ENCODE measurements at places on chromosomes 7 and 10. TPM values are rescaled to one million over a fixed set of nuclear protein-coding genes. Genes with fewer than 3 reads are reported as not detected.

ANKRD7 gene
- total RNA-seq, result 0.84 TPM

PIP4K2A gene
- 52.4 TPM for total RNA-seq

- no peaks in the 10 kb centered on the region for H3K36me3 ChIP-seq
- no peak overlapping the region for H3K27ac ChIP-seq
- H3K4me1 ChIP-seq, result peaks cover 12% of the 10 kb centered on the region
- H3K27me3 ChIP-seq, result no peaks in the 10 kb centered on the region
- no peak for DNase-seq
Measured at GRCh38 chr10:119138346-119139306, 26.9 kb downstream of the SFXN4 start.

DNA sequence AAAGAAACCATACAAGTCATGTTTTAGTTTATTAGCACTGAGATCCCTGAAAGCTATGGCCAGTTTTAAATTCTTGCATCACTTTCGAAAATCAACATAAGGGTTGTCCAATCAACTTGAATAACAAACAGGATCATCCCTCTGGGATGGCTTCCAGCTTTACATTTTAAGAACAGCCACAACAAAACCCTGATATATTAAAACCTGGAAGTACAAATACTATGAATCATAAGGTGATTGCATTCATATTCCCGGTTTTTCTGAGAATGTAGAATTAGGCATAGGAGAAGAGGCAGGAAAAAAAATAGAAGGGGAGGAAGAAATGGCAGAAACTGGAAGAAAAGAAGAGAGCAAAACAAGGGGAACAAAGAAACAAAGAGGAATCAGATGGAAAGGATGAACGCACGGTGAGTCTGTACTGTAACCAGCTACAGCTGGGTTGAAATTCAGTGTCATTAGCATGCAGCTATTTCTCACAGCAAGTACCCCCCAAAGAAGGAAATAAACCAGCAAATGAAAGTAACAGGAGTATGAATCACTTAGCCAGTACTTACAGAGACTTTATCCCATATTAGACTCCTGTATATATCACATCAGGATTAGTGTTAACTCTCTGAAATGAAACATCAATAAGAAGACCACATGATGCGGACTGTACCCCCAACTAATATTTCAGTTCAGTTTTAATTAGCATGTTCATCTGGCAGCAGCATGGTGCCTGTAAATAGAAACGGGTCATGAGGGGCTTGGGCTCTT is 301.3 kb downstream of the RNLS start:
- H3K27ac ChIP-seq, result no peak overlapping the region
- H3K36me3 ChIP-seq, result no peaks in the 10 kb centered on the region
- H3K4me3 ChIP-seq, result no peak overlapping the region
- DNase-seq, result no peak

- DNase-seq, result no peak
- H3K27me3 ChIP-seq, result no peaks in the 10 kb centered on the region
Measured at GRCh38 chr10:75613685-75614504, 182.5 kb downstream of the LRMDA start.

DNA sequence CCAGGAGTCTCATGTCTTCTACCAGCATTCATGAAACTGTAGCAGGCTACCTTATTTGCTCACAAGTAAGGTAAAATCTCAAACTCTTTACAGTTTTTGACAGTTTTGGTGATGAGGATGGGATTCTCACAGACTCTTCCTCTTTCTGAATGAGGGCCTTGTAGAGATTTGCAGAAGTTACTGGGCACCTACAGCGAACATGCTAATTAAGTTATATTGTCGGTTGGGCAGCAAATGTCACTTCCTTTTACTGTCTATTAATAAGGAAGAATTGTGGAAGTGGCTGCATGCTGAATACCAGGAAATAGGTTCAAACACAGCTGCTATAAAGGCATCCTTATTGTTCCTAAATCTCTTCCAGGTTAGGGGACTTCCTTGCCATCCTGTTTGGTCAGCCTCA is 189.6 kb downstream of the DNAJC1 start:
- H3K27me3 ChIP-seq, result no peaks in the 10 kb centered on the region
- DNase-seq, result no peak
- H3K4me1 ChIP-seq, result no peaks in the 10 kb centered on the region
- H3K36me3 ChIP-seq, result no peaks in the 10 kb centered on the region
- no peak overlapping the region for H3K27ac ChIP-seq
- H3K4me3 ChIP-seq, result no peak overlapping the region

DNA sequence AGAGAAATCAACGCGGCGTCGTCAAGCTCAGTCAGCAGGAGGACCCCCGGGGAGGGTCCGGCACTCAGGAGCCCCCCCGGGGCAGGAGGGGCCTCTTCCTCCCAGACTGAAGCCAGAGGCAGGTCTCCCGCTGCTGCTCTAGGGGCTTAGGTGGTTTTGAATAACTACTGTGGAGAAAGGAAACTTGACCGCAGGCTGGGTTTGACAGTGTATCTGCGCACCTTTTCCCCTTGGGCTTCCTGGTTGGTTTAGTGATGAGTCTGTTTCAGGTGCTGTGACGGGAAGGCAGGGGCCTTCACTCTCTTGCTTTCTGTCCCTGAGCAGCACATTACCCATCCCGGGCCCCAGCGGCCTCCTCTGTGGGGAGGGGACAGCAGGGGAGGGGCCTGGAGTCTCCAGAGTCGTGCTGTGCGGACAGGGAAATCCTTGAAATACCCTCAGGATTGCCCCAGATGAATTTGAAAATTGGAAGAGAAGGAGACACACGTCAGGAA is 262.2 kb downstream of the ADARB2 start:
- H3K36me3 ChIP-seq, result no peaks in the 10 kb centered on the region
- no peaks in the 10 kb centered on the region for H3K27me3 ChIP-seq
- no peak overlapping the region for H3K4me3 ChIP-seq
- DNase-seq, result no peak

All from tibial nerve (tissue), 4 donors.